ENCODE measurements at places on chromosomes 16 and 17.

GRCh38 chr17:57387575-57387974 lies 131.3 kb downstream of the MSI2 start:
- DNase-seq, result no peak

GRCh38 chr16:88068476-88069396 lies 117.5 kb downstream of the BANP start:
- no peak for DNase-seq

DNA sequence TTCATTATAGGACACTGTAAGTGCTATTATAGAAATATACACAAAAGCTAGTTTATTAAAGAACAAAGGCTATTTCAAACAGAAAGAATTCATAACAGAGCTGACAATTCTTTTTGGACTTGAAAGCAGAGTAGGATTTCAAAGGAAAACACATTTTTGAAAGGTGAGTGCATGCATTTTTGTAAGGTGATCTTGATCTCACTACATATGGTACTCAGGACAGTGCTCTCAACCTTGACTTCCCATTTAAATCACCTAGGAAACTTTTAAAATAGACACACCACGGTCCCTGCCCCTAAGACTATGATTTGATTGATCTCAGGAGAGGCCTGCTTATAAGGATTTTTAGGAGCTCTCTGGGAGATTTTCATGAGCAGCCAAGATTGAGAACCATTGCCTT lies 1362.0 kb downstream of the CDH8 start:
- DNase-seq, result no peak

GRCh38 chr16:21598701-21599121 lies 666 bp upstream of the METTL9 start:
- DNase-seq, result no peak

DNA sequence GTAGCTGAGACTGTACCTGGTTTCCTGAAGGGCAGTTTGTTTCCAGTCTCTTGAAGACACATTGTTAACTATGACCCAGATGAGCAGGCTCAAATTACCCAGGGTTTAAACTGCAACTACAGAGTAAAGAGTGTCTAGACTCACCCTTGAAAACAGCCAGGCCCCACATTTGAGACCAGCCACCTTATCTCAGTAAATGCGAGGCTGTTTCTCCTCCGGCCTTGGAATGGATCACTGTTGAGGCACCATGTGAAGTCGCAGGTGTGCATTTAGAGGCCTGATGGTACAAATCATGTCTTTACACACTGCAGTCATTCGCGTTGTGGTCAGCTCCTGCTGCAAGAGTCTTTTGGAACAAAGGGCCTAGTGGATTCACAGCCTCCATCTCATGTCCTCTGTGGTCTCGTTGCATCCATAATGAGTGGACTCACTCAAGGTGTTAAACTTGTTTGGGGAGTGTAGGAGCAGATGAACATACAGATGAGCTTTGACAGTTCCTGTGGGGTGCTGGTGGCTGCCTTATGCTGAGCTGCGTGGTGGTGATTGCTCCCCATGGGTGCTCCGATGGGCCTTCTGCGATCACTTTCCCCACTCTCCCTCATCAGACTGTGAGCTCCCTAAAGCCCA lies 18.5 kb upstream of the N4BP1 start:
- DNase-seq, result no peak

DNA sequence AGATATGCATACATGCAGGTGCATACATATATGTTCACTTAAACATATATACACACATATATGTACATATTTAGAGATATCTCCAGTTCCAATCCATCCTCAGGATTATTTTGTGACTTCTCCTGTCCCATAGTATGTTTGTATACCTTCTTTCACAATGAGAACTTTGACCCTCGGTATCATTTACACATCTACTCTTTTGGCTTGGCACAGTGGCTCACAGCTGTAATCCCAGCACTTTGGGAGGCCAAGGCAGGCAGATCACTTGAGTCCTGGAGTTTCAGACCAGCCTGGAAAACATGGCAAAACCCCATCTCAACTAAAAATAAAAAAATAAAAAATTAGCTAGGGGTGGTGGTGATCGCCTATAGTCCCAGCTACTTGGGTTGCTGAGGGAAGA lies 148.1 kb upstream of the CCL2 start:
- no peak for DNase-seq

- no peak for DNase-seq
Measured at GRCh38 chr17:15479703-15480102, 12.3 kb upstream of the CDRT4 start.

DNA sequence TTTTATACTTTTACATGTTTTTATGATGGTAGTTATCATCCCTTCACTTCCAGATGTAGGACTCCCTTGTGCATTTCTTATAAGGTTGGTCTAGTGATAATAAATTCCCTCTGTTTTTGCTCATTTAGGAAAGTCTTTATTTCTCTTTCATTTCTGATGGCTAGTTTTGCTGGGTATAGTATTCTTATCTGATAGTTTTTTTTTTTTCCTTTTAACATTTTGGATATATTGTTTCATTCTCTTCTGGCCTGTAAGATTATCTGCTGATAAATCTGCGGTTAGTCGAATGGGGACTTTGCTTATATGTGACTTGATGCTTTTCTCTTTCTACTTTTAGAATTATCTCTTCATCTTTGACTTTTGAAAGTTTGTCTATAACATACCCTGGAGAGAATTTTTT lies 153.1 kb upstream of the MPHOSPH6 start:
- DNase-seq, result no peak

- DNase-seq, result peak; percentile 37
Measured at GRCh38 chr17:1758807-1759206, 3.1 kb upstream of the SERPINF1 start.

GRCh38 chr17:58969612-58970011 lies 137.1 kb downstream of the TRIM37 start:
- no peak for DNase-seq

GRCh38 chr17:62121025-62121730 lies 56.1 kb upstream of the MED13 start:
- DNase-seq, result no peak

GRCh38 chr17:41133880-41134735 lies 6.2 kb downstream of the KRTAP4-6 start:
- DNase-seq, result no peak

- no peak for DNase-seq
Measured at GRCh38 chr17:17018612-17019429, 23.4 kb upstream of the MPRIP start.

DNA sequence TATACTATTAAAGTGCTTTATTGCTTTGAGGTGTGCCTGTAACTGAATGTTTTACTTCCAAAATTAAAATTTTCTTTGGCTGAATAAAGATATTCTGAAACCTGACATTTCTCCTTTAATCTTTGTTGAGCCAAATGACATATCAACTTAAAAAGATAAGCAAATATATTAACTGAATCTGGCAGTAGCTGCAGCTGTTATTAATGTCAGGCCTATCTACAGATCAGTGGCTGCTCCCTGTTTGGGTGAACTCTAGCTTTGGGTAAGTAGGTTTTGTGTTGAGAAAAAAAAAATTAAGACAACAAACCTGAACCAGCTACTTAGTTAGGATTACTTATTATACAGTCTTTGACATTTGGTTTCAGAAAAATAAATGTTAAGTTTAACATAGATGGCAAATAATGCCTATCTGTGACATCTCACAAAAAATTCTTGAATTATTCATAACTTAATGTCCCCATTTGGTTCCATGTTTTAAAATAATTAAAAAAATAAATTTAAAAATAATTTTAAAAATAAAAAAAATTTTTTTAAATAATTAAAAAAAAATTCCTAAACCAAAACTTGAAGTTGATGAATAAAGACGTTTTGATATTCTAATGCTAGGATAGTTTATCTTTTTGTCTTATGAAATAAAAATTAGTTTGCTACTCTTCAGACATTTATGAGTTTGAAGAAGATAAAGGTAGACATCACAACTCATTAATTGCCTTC lies 19.8 kb downstream of the CPD start:
- no peak for DNase-seq

DNA sequence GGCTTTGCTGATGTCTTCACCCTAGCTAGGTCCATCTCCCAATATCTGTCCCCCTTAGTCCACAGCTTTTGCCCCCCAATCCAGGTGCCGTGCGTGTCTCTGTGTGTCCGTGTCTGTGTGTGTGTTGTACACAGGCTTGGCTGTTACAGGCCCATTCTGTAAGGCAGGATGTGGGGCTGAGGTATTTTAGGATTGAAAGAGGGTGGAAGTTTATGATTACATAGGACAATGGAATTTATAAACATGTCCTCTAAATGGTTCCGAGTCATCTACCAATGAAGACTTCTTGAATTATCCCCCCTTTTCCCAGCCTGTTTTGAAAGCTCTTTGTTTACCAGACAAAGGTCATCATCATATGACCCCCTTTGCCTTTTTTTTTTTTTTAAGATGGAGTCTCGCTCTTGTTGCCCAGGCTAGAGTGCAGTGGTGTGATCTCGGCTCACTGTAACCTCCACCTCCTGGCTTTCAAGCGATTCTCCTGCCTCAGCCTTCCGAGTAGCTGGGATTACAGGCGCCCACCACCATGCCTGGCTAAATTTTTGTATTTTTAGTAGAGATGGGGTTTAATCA lies 21.9 kb downstream of the ACE start:
- no peak for DNase-seq

GRCh38 chr16:48013491-48013901 lies 142.3 kb downstream of the ABCC12 start:
- no peak for DNase-seq

DNA sequence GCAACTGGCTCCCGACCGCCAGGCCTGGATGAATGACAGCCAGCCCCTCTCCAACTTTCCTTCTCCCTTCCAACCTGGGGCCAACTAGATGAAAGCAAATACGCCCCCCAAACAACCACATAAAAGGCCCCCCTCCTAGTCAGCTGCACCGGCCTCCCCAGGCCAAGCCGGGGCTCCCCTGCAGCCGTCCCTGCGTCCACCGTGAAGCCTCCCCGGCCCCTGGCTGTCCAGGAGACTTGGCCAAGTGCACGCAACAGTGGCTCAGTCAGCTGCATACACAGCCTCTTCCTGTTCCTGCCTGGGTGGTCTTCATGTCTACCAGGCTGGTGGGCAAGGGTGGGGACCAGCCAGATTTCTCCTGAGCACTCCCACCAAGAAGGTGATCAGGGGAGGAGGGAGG lies 16.0 kb downstream of the DNAH17 start:
- DNase-seq, result no peak

DNA sequence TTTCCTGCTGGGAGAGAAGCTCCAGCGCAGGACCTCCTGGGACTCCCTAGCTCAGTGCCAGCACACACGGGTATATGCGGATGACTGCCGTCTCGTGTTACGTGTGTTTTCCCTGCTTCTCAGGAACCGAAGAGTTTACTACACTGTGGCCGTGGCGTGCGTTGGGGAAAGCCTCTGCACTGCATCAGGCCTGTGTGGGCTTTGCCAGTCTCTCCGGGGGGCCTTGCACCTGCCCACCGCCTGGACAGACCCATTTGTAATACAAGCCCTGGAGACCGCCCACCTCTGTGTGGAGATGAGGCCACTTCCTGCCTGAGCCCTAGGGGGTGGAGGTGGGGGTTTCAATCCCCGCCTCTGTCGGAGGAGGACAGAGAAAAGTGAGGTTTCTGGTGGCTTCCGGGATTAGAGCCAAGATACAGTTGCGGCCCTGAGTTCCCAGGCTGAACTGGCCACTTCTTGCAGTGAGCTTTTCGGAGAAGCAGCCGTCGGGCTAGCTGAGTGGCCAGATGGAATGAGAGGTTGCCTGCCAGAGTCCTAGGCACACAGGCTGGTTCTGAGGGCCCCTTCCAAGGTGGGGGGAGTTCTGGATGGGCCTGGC lies 43.4 kb upstream of the GSE1 start:
- DNase-seq, result peak; percentile 45

GRCh38 chr16:57618296-57619132 lies 9.9 kb upstream of the ADGRG1 start:
- DNase-seq, result no peak

- no peak for DNase-seq
Measured at GRCh38 chr16:67979955-67980678, at the start of gene DPEP3. Gene DPEP3, minus strand, starts transcription at chr16:67980499. Its CDS starts 119 bp downstream, at chr16:67980380.

- DNase-seq, result no peak
Measured at GRCh38 chr16:21167929-21168602, 9.6 kb downstream of the LDAF1 start.

DNA sequence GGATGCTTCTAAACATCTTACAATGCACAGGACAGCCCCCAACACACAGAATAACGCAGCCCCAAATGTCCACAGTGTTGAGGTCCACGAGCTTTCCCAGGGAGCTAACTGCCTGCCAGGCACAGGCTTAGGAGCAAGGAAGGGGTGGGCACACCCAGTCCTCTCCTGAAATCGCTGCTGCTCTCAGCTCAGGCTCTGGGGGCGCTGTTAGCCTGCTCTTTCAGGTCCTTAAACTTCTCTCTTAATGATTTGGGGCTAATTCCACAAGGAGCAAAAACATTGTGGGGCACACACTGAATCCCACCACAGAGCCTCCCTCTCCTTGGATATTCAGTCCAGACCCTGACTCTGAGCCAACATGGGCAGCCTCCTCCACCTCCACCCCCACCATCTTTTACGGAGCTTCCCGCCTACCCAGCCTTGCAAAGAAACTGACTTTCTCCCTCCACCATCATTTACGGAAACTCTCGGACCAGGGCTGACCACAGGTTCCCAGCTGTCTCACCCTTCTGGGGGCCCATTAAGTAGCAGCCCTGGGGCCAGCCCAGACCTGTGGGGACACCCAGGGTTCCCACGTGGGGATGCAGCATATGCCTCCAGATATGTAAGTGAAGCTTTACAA lies 1.1 kb downstream of the CD300H start:
- peak; percentile 40 for DNase-seq

GRCh38 chr17:42878123-42878880 lies 22.3 kb upstream of the G6PC1 start:
- no peak for DNase-seq

GRCh38 chr17:65572581-65573281 lies 11.3 kb upstream of the AXIN2 start:
- no peak for DNase-seq

DNA sequence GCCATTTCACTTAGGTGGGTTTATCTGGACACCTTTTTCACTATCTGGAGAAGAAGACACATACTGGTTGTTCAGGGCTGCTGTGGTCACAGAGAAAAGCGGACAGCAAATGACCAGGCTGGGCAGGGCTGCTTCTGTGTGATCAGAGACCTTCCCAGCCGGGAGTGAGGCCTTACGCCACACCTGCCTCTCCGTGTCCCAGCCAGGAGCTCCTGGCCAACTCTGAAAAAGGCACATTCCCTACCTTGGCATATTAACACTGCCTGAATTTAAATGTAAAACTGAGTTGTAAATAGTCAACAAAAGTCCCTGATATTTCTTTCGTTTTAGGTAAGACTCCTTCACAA lies 9.1 kb upstream of the SOST start:
- DNase-seq, result no peak

DNA sequence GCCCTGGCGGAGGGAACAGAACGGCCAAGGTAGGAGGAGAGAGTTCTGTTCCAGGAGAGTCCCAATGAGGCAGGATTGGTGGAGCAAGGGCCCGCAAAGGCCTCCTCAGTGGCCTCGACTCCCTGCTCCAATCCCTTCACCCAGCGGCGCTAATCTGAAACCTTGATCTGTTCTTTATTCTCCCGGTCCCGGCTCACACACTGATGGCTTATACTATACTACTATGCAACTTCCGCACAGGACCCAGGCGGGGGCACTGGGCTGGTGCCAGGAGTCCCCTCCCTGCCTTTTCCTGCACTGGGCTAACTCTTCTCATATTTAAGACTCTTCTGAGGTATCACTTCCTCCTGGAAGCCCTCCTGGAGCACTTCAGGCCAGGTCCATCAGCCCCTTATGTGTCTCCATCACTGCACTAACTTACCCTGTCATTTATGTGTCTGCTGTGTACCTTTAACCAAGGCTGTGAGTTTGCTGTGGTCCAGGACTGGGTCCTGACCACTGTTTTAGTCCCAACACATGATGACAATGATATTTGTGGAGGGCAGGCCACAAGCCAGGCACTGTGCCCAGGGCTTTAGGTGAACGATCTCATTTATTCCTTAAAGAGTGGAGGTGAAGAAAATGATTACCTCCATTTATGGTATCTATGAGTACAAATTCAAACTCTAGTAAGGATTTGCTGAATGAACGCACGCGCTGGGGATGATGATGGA lies 6.8 kb downstream of the CCDC102A start:
- DNase-seq, result no peak
